ENCODE measurements at places on chromosomes 11 and 22. TPM values are rescaled to one million over a fixed set of nuclear protein-coding genes. Genes with fewer than 3 reads are reported as not detected.

Gene TESMIN
- 0.55 TPM for total RNA-seq

Gene CDHR5
- not detected for total RNA-seq

Gene TRIM34
- total RNA-seq: 4.6 TPM

- no peak for DNase-seq
Observed at GRCh38 chr11:100010393-100010792, 676.7 kb upstream of the ARHGAP42 start.

GRCh38 chr11:67044496-67044895 lies 12.2 kb upstream of the RHOD start:
- no peak for DNase-seq

- no peak for DNase-seq
Observed at GRCh38 chr11:67099831-67100324, 19.2 kb upstream of the KDM2A start.

DNA sequence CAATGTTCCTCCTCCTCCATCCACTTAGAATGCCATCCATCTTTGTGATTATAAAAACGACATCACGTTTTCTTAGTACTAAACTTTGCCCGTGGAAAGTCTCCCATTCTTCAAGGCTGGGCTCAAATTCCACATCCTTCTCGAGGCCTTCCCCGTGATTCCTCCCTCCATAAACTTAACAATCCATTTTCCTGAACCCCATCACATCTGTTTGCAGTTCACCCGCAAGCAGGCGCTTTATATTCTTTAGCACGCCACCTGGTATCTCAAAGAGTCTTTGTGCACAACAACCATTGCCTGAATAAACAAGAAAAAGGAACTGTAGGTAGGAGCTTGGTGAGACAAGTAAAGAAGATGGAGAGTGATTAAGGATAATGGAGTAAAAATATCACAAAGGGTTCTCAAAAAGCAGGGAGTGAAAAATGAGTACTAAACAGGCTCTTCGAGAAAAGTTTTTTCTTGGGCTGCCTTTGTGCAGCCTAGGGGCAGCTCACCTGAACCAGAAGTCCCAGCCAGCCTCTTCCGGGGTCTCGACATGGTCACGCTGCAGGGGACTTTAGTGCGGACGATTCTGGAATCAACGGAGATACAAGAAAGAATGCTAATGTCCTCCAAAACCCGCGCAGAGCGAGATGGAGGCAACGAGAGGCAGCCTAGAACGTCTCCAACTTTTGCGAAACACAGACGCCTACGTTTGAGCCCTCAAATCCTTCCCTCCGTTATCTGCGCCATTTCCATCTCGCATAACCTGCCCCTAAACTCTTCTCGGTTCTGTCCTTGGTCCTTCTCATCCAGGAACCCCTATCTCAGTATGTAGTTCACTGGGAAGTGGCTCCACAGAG lies 585 bp downstream of the THYN1 start:
- no peak for DNase-seq

DNA sequence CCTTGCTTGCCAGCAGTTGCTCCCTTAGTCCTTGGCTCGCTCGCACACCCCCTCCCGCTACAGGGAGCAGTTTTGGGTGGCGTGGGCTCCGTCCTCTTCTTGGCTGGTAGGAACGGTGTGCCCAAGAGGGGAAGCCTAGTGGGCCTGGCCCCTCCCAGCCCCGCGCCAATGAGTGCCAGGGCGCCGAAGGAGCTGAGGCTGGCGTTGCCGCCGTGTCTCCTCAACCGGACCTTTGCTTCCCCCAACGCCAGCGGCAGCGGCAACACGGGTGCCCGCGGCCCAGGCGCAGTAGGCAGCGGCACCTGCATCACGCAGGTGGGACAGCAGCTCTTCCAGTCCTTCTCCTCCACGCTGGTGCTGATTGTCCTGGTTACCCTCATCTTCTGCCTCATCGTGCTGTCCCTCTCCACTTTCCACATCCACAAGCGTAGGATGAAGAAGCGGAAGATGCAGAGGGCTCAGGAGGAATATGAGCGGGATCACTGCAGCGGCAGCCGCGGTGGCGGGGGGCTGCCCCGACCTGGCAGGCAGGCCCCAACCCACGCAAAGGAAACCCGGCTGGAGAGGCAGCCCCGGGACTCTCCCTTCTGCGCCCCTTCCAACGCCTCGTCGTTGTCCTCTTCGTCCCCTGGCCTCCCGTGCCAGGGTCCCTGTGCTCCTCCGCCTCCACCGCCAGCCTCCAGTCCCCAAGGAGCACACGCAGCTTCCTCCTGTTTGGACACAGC lies 1.6 kb downstream of the C11orf87 start:
- DNase-seq: no peak

DNA sequence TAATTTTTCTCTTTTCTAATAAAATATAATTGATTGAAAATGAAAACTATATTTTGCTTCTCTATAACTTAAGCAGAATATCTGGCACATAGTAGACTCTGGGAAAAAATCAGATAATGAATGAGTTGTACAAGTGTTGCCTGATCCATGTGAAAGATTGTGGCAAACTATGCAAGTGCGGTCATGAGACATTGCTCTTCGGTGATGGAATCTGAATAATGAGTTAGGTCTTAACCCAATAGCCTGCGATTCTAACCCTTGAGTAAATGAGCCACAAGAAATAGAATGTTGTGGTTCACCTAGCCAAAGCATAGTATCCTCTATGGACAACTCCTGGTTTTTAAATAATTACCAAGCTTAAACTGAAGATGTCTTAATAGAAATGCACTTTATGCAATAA lies 333.7 kb upstream of the LUZP2 start:
- DNase-seq: no peak

DNA sequence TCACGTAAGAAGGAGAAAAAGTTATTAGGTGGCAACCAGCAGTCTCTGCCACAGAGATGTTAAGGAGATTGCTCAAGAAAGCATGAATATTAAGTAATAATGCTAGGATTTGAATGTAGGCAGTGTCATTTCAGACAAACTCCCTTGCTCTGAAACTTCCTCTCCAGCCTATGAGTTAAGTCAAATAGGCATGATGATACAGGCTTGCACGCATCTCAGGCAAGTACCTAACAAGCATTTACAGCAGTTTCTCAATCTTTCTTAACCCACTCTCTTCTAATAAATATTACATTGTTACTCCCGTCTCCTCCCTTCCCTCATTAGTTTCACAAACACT lies 72.7 kb downstream of the RAB38 start:
- DNase-seq: no peak

GRCh38 chr22:49405590-49405989 lies 422.1 kb downstream of the BRD1 start:
- no peak for DNase-seq

DNA sequence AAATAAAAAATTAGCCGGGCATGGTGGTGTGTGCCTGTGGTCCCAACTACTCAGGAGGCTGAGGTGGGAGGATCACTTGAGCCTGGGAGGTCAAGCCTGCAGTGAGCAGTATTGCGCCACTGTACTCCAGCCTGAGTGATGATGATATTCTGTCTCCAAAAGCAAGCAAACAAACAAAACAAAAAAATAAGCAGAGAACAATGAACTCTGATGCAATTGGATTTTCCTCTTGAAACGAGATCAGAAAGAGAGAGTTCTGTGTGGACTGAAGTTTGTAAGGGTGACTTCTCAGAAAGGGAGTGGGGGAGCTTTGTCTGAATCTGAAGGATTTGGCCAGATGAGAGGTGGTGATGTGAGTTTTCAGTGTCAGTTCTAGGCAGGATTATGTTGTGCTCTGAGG lies 6.0 kb upstream of the TMEM123 start:
- no peak for DNase-seq

GRCh38 chr11:57457643-57458023 lies 2.7 kb upstream of the RTN4RL2 start:
- no peak for DNase-seq

DNA sequence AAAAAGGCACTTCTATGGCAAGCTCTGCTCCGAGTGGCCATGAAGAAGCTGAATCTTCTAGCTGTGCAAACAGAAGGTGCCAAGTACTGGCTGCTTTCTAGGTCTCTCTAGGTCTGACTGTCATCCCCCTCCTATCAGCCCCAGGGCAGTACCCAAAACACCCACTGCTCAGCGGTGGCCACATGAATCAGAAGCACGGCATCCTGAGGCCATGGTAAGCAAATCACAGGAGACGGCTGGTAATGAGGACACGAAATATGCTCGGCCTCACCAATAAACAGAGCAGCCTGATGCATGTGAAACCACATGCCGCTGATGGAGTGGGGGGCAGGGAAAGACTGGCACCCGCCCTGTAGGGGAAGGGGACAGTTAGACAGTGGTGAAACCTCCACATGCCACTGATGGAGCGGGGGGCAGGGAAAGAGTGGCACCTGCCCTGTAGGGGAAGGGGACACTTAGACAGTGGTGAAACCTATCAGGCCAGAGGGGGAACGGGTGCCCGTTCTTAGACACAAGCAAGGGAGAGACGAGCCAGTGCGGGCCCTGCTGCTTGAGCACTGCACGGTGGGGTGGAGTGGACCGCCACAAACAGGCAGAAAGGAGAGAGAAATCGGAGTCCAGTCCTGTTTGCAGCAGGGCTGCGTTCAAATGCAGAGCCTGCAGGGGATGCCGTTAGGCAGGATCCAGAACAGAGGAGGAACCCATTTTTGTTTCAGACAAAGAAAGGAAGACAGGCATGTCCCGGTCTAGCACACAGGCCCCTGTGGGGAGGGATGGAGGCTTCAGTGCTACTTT lies 29.9 kb upstream of the MOB2 start:
- no peak for DNase-seq

DNA sequence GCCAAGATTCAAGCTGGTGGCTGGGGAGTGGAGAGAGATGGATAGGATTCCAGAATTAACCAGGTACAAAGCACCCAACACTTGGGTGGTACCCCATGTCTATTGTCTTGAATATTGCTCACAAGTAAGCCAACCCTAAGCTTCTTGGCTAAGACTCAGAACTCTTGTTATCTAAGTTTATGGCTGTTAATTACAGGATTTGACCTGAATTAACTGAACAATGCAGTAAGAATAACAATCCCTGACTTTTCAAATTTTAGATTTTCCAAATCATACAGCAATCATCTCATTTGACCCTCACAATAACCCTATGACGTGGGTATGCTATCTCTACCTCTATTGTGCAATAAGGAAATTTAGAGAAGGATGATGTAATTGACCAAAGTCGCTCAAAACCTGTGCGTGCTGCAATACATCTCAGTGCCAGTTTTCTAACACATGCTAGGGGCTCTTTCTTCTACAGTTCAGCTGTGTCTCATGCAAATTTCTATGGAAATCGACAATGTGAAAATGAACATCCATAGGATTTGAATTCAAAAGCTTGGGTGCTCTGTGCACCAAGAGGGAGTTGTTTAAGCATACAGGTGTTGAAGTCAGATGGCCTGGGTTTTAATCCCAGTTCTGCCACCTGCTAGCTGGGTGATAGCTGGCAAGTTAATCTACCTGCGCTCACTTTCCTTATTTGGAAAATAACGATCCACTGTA lies 40.1 kb upstream of the APLNR start:
- DNase-seq: no peak

- no peak for DNase-seq
Observed at GRCh38 chr22:34805771-34806170, 260.2 kb upstream of the ISX start.

DNA sequence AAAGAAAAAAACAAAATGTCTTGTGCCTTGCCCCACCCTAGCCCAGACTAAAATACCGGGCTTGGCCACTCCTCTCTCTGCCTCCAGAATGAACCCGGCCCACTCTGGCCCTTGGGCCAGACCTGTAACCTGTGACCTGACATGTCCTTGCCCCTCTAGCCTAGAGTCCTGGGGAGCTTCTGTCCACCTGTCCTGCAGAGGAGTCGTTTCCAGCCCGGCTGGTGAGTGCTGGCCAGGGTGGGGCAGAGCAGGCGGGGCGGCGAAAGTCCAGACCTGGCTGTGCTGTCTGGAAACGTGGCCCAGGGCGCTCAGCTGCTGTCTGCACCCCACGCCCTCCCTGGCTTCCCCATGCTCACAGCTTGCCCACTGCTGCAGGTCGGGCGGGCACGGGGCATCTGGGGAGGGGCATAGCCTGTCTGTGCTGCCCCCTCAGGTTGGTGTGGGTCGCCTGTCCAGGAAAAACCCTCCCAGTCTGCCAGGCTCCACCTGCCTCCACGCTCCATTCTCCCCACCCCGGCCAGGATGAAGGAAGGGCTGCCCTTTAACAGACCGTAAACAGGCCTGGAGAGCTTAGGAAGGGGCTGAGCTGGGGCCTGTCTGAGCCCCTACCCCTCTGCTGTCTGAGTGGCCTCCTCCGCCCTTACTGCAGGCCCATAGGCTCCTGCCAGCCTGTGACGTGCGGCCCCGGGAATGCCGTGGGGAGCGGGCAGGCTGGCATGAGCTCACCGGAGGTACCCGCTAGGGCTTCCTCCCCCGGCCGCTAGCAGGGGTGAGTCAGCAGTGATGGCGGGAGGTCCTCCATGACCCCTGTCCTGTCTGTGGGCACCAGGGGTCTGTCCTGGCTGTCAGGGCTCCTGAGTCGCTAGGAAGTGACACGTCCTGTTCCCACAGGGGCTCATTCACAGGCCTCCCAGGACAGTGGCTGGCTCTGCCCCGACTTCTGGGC lies 1.9 kb downstream of the CD151 start:
- peak; percentile 94 for DNase-seq

DNA sequence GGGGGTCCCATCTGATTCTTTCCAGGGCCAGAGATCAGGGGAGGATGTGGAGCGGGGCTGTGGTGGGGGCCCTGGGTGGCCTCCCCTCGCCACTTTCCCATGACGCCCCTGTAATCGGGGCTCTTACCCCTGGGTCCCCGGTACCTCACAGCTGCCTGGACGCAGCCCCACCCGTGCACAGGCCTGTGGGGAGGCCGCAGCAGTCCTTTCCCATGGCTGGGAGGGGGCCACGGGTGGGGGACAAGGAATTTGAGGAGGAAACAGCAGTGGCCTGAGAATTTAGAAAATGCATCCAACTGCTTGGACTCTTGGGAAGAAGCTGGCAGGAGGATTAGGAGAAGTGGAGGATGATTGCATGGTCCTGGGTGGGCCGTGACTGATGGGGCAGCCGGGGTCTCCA lies 18.0 kb downstream of the H19 start:
- no peak for DNase-seq

GRCh38 chr22:33579448-33580093 lies 340.7 kb downstream of the LARGE1 start:
- DNase-seq: peak; percentile 87

DNA sequence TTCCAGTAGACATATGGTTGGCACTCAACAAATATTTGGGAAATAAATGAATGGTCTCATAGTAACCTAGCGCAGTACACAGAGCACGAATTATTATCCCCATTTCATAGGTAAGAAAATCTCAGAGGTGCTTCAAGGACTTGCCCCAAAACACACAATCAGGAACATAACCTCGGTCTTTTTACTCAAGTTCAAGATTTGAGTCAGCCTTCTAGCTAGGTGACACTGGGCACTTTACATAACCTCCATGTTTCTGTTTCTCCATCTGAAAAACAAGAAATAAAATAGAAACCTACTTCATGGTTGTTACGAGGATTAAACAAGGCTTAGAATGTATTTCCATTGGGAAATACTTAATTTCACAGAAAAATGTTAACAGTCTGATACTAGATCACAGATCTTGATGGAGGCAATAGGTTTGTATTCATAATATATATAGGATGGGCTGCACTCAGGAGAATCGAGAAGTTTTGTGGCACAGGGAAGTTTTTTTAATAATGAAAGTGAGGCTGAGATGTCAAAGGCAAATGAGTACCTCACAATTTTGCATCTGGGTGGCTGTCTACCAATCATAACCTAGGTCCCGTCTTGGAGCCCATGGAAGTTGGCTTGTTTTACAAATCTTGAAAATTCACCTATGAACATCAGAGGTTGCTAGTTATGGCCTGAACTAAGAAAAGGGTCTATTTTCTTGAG lies 147.4 kb upstream of the ZC3H12C start:
- no peak for DNase-seq
